WTC11 (cell line): ENCODE measurements at places on chromosomes 1 and 21. TPM values are rescaled to one million over a fixed set of nuclear protein-coding genes. Genes with fewer than 3 reads are reported as not detected.

RNU1-3 gene
- 1,028 to 1,267 TPM (median 1,197 TPM) in 3 replicates for total RNA-seq

SELENON gene
- 80.2 to 99.6 TPM (median 96.0 TPM) in 3 replicates for total RNA-seq

C1orf115 gene
- 10.0 to 11.5 TPM (median 11.1 TPM) in 3 replicates for total RNA-seq

SYT6 gene
- total RNA-seq = 54.2 to 58.2 TPM (median 55.9 TPM) in 3 replicates

CFHR2 gene
- total RNA-seq = 0.37 TPM in 1 of 3 replicates, not detected in the others

PMF1 gene
- total RNA-seq = 112 to 129 TPM (median 115 TPM) in 3 replicates

CPLANE2 gene
- 3.9 to 5.0 TPM (median 4.9 TPM) in 3 replicates for total RNA-seq

KTI12 gene
- total RNA-seq = 9.4 to 10.1 TPM (median 9.9 TPM) in 3 replicates

STUM gene
- 1.1 to 2.5 TPM (median 1.3 TPM) in 3 replicates for total RNA-seq

FRRS1 gene
- total RNA-seq = 6.0 to 6.2 TPM (median 6.1 TPM) in 3 replicates

DNA sequence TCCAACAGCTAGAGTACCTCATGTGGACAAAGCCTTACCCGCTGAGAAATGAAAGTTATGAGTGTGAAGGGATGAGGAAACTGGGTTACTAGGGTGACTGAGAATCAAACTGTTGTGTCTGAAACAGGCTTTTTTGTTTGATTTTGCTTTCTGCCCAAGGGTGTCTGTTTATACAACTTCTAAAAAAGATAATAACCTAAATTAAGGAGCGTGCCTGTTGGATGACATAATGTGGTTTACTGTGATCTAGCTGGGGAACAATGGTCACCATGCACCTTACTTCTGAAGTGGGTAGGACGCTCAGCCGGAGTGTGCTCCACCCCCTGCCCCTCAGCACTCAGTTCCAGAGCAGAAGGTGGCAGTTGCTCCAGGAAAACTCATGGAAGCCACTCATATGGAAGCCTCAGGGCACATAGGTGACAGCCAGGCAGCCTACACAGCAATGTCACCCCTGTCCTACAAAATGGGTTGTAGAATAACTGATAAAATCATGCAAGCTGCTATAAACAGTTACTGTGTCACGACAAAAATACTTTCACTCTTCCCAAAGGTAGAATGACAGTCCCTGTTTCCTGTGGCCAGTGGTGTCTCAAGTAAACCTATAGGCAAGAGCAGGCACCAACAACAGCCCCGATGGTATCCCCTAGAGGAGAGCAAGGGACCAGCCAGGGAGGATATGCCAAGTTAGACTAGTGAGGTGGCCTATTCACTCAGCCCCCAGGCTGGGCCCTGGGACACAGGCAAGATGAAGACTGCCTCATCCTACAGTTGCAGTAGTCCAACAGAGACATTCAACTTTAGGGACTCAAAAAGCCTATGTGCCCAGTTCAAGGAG is 29.3 kb downstream of the SIPA1L2 start:
- H3K4me3 ChIP-seq = no peak overlapping the region
- no peak overlapping the region for H3K27ac ChIP-seq
- H3K4me1 ChIP-seq = peaks cover 16% of the 10 kb centered on the region
- no peaks in the 10 kb centered on the region for H3K36me3 ChIP-seq
- no peak for DNase-seq
- no peaks in the 10 kb centered on the region for H3K27me3 ChIP-seq

DNA sequence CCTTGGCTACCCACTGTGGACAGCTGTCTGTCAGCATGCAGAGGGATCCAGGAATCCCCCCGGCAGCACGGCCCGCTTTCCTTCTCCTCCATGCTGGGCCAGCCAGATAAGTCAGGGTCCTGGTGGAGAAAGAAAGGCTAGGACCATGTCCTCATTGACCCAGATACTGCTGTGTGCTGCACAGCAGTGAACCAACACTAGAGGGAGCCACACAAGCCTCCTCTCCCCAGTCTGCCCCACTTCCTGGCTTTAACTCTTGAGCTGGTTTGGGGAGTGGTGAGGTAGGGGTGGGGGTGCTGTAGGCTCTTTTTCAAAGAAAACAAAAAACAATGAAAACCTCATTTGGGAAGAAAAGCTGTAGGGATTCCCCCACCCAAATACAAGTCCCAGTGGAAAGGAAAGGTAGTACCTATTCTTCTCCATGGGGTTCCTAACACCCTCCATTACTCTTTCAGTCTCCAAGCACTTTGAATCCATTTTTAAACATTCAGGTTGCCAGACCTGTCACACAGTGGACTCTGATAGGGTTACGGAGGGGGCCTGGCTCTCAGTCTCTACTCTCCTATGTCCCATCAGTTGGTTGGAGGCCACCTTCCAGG is 84.9 kb upstream of the CD1D start:
- peaks cover 37% of the 10 kb centered on the region for H3K36me3 ChIP-seq
- DNase-seq = peak; percentile 70
- no peaks in the 10 kb centered on the region for H3K27me3 ChIP-seq
- H3K4me3 ChIP-seq = no peak overlapping the region
- H3K4me1 ChIP-seq = peaks cover 51% of the 10 kb centered on the region

- no peaks in the 10 kb centered on the region for H3K36me3 ChIP-seq
- H3K27me3 ChIP-seq = no peaks in the 10 kb centered on the region
- H3K4me3 ChIP-seq = no peak overlapping the region
Observed at GRCh38 chr1:208895820-208896219, 651.6 kb upstream of the PLXNA2 start.

DNA sequence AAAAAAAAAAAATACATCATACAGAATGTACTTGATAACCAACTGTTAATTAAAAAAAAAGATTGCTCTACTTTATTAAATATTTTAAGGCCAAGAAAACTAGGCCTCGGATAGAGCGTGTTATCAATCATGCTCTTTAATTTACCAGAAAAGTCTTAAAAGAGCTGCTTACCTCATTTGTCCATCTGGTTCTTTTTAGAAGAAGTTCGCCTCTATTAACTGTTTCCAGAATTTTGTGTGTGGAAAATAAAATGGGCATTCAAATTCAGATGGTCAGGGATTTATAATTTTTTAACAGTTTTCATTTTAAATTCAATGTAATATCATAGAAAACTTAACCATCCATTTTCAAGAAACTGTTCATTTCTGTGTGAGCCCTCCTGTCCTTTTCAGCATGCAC is 53.8 kb downstream of the KCNK1 start:
- H3K4me3 ChIP-seq = no peak overlapping the region
- DNase-seq = no peak
- no peak overlapping the region for H3K27ac ChIP-seq
- H3K4me1 ChIP-seq = peaks cover 6% of the 10 kb centered on the region; the same call in 1 of the 2 replicates
- no peaks in the 10 kb centered on the region for H3K27me3 ChIP-seq

- no peaks in the 10 kb centered on the region for H3K36me3 ChIP-seq
- no peak overlapping the region for H3K4me3 ChIP-seq
- DNase-seq = peak; percentile 46
- peak overlapping the region; percentile 90 for H3K27ac ChIP-seq
- H3K4me1 ChIP-seq = peaks cover 39% of the 10 kb centered on the region
Observed at GRCh38 chr1:18949686-18950400, 6.6 kb downstream of the IFFO2 start.

- no peaks in the 10 kb centered on the region for H3K36me3 ChIP-seq
- no peak overlapping the region for H3K27ac ChIP-seq
- peak overlapping the region; percentile 93 for H3K4me3 ChIP-seq
- peaks cover 10% of the 10 kb centered on the region for H3K27me3 ChIP-seq
Observed at GRCh38 chr1:28887419-28887834, 26.9 kb upstream of the EPB41 start.

GRCh38 chr21:36861595-36862323 is 104.7 kb downstream of the HLCS start:
- H3K36me3 ChIP-seq = no peaks in the 10 kb centered on the region
- H3K27me3 ChIP-seq = no peaks in the 10 kb centered on the region; the same call in 1 of the 2 replicates
- H3K4me3 ChIP-seq = no peak overlapping the region
- DNase-seq = no peak

- no peak for DNase-seq
- H3K4me3 ChIP-seq = no peak overlapping the region
- no peak overlapping the region for H3K27ac ChIP-seq
- H3K4me1 ChIP-seq = peaks cover 3% of the 10 kb centered on the region
- H3K27me3 ChIP-seq = no peaks in the 10 kb centered on the region
Observed at GRCh38 chr1:23209770-23210169, 7.5 kb downstream of the HTR1D start.

- no peaks in the 10 kb centered on the region for H3K36me3 ChIP-seq
- no peak for DNase-seq
- H3K4me1 ChIP-seq = peaks cover 36% of the 10 kb centered on the region
Observed at GRCh38 chr1:167500283-167500860, 18.0 kb downstream of the CD247 start.

GRCh38 chr1:74771913-74772515 is 39.1 kb downstream of the TYW3 start:
- H3K36me3 ChIP-seq = no peaks in the 10 kb centered on the region
- DNase-seq = no peak

GRCh38 chr1:43666608-43667007 is 16.7 kb downstream of the KDM4A start:
- no peak for DNase-seq
- peaks cover 94% of the 10 kb centered on the region for H3K36me3 ChIP-seq
- no peak overlapping the region for H3K4me3 ChIP-seq
- H3K27ac ChIP-seq = no peak overlapping the region

- DNase-seq = no peak
- peaks cover 3% of the 10 kb centered on the region; the same call in 1 of the 2 replicates for H3K27me3 ChIP-seq
- no peaks in the 10 kb centered on the region for H3K36me3 ChIP-seq
- H3K4me3 ChIP-seq = no peak overlapping the region
- peaks cover 33% of the 10 kb centered on the region for H3K4me1 ChIP-seq
- H3K27ac ChIP-seq = 0 out of 2 replicates have a peak overlapping the region, but pooled peaks have one; percentile 14
Observed at GRCh38 chr1:29342351-29342750, 106.0 kb downstream of the PTPRU start.

GRCh38 chr1:119364640-119365039 is 3.9 kb upstream of the HAO2 start:
- no peak for DNase-seq
- no peak overlapping the region for H3K27ac ChIP-seq
- peaks cover 35% of the 10 kb centered on the region for H3K4me1 ChIP-seq
- H3K36me3 ChIP-seq = no peaks in the 10 kb centered on the region
- no peak overlapping the region for H3K4me3 ChIP-seq

- no peak overlapping the region for H3K27ac ChIP-seq
- no peak overlapping the region for H3K4me3 ChIP-seq
- H3K36me3 ChIP-seq = no peaks in the 10 kb centered on the region
Observed at GRCh38 chr1:58966917-58967740, 183.3 kb upstream of the JUN start.

DNA sequence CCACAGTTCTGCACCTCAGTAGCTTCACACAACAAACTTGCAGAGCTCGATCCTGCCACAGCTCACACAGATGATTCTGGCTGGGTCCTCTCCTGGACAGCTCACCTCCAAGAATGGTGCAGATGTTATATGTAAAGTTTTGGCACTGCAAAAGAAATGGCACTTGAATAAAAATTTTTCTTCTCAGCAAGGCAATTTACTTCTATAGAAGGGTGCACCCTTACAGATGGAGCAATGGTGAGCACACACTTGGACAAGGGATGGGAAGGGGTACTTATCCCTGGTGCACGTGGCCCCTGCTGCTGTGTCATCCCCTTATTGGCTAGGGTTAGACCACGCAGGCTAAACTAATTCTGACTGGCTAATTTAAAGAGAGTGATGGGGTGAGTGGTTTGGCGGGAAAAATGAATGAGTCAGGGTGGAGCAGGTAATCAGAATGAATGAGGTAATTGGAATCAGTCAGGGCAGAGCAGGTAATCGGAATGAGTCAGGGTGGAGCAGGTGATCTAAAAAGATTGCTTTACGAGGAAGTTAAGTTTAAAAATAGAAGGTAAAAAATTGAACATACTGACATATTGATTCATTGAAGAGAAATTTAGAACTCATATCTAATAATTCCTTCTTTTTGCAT is 12.0 kb upstream of the AADACL3 start:
- peaks cover 33% of the 10 kb centered on the region for H3K36me3 ChIP-seq
- H3K27ac ChIP-seq = no peak overlapping the region

- H3K4me3 ChIP-seq = no peak overlapping the region
- no peak overlapping the region for H3K27ac ChIP-seq
- no peaks in the 10 kb centered on the region for H3K4me1 ChIP-seq
- peaks cover 12% of the 10 kb centered on the region for H3K27me3 ChIP-seq
Observed at GRCh38 chr1:17711941-17712340, 43.2 kb upstream of the ACTL8 start.

DNA sequence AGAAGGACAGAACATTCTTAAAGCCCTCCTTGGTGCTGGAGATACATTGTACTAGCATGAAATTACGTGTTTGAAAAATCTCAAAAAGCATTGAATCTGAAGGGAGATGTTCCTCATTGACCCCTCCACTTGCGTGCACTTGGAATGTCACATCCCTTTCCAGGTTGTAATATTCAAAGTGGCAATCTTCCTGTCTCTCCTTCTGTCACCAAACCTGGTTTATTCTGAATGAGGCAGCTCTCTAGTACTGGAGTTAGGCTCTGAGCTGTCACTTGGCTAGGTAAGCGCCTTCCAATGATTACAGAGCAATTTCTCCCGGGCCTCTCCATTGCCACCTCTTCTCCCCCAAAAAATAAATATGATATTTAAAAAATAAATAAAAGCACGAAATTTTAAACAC is 855 bp downstream of the DSCAM start:
- H3K4me1 ChIP-seq = peaks cover 24% of the 10 kb centered on the region
- no peak for DNase-seq
- peaks cover 62% of the 10 kb centered on the region for H3K27me3 ChIP-seq

GRCh38 chr1:109776206-109776835 is 12.6 kb upstream of the EPS8L3 start:
- peaks cover 9% of the 10 kb centered on the region for H3K27me3 ChIP-seq
- H3K4me3 ChIP-seq = no peak overlapping the region
- DNase-seq = peak; percentile 8
- peaks cover 8% of the 10 kb centered on the region for H3K36me3 ChIP-seq
- H3K27ac ChIP-seq = no peak overlapping the region
- H3K4me1 ChIP-seq = peaks cover 5% of the 10 kb centered on the region

DNA sequence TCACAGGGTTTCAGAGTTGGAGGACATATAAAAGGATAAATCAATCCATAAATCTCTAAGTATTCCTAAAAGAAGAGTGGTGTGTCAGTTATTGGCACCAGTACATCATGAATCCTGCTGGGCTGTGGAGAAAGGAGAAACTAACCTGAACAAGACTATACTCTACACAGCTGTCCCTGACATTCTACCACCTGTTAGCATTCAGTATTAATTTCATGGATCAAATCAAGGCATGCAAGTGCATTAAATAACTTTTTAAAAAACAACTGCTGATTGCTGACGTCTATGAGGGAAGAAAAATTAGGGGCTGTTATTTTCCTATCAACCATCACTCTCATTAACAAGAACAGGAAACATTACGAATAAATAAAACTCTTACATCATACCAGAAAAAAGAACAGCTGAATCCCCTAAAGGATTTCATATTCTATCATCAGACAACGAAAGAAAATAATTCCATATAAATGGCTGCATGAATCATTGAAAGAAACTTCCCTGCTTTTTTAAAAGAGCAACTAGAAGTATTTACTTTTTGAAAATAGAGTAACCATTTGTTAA is 121.7 kb downstream of the ATF6 start:
- H3K4me3 ChIP-seq = no peak overlapping the region
- no peak overlapping the region for H3K27ac ChIP-seq
- no peak for DNase-seq
- H3K36me3 ChIP-seq = no peaks in the 10 kb centered on the region; the same call in 1 of the 2 replicates

DNA sequence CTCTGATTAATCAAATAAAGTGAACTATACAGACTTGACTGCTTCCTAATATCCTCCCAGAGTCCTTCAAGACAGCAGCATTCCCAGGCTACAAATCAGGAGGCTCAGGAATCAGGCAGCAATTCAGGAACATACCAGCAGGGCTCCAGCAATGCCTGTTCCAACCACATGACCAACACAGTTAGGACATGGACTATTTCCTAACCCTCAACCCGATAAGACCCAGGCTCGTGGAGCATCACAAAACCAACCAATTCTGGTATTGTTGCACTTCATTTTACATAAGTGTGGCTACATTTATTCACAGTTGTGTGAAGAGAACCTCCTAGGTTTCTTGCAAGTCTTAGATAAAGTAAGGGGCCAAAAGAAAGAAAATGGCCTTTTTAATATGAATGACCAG is 546.2 kb upstream of the ADGRL2 start:
- peaks cover 65% of the 10 kb centered on the region for H3K4me1 ChIP-seq
- DNase-seq = peak; percentile 35
- no peaks in the 10 kb centered on the region for H3K27me3 ChIP-seq
- H3K27ac ChIP-seq = no peak overlapping the region; the same call in 1 of the 2 replicates
